Choroid plexus epithelial cell (primary cell): ENCODE measurements at places on chromosomes 12 and 14.
A peak's percentile ranks its signal among the peaks of the same experiment; 100 is the strongest.

GRCh38 chr12:39393179-39393578 lies 49.7 kb downstream of the KIF21A start:
- DNase-seq: no peak

GRCh38 chr12:53423597-53423996 lies at the start of gene AMHR2:
Gene AMHR2, plus strand, starts transcription at chr12:53423855. Its CDS starts 80 bp downstream, at chr12:53423935.
- DNase-seq: no peak

DNA sequence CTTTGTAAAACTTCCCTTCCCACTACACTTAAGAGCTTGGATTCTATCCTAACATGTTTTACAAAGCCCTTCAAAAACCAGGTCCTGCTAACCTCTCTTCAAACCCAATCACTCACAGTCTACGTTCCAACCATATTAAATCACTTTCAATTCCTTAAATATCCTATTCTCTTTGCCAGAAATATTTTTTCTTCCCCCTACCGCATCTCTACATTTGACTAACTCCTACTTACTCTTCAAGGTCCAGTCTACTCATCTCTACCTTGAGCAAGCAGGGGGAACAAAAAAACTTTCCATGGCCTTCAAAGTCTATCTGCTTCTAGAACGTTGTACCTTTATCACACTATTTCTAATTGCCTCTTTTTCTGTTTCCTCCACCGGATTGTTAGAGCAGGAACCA lies 6.1 kb downstream of the ERGIC2 start:
- no peak for DNase-seq

DNA sequence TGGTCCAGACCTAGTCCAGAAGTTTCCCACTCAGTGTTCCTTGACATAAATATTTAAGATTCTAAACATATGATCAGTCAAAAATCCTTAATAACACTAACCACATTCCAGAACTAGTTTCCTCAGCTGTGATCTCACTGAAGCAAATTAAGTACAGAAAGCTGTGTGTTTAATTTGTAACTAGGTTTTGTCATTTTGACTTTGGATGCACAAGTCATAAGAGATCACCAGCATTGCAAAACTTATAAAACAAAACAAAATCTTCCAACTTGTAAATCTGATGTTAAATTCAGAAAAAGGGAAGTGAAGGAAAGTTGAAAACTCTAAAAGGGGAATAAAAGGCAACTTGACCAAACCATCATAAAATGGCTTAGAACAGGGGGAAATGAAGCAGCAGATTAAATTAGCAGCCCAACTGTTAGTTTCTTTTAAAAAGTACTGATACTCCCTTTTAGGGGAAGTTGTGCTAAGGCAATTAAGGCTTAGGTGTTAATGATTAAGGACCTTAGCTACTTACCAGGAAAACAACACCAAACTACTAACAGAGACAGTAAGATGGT lies 56.6 kb downstream of the SH2B3 start:
- DNase-seq: peak; percentile 55

GRCh38 chr14:51203881-51204280 lies 36.2 kb upstream of the TMX1 start:
- no peak for DNase-seq

DNA sequence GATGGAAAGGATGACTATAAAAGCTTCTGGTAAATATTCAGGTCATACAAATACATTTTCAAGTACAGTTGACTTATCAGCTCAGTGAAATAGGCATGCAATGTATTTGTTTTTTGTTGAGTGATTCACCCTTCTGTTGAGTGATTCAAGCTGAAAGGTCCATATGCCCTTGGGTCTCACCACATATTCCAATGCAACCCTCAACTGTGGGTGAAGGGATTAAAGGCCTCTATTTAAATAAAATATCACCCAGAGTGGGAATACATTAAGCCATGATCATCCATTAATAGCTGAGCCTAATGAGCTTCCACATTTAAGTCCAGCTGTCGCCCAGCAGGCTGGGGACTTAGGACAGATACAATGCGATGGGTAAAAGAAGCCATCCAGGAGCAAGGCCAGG lies 120.2 kb downstream of the CRACR2A start:
- DNase-seq: peak; percentile 50

- DNase-seq: peak; percentile 17
Observed at GRCh38 chr14:103928011-103928890, at the start of gene TDRD9. Gene TDRD9, plus strand, starts transcription at chr14:103928456. Its CDS starts 54 bp downstream, at chr14:103928510.

DNA sequence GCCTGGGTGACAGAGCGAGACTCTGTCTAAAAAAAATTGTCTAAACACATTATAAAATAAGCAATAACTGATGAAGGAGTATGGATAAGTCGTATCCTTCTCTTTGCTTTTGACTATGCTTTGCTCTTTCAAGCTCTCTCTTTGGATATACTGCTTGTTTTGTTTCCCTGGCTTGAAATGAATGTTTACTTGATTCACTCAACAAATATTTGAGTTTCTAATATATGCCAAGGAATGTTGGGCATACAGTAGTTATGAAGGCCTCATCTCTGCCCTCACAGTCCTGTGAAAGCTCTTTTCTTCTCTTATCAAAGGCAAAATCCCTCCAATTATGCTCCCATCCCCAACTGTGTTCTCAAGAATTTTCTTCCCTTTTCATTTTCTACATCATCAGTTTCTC lies 123.5 kb downstream of the PTPRR start:
- DNase-seq: no peak

- DNase-seq: no peak
Observed at GRCh38 chr14:55964091-55964490, 154.1 kb upstream of the PELI2 start.

GRCh38 chr14:89616852-89617341 lies 199.9 kb upstream of the FOXN3 start:
- DNase-seq: peak; percentile 77
